Left colon (tissue), 2 donors: ENCODE measurements at places on chromosomes 12 and 14. TPM values are rescaled to one million over a fixed set of nuclear protein-coding genes. Genes with fewer than 3 reads are reported as not detected.

SLC8A3 gene
- total RNA-seq: 0.46 TPM

TROAP gene
- 4.9 TPM for total RNA-seq

CLEC1B gene
- not detected for total RNA-seq

- no peak for DNase-seq
Observed at GRCh38 chr12:23560611-23561010, 388.9 kb downstream of the SOX5 start.

- DNase-seq: no peak
Observed at GRCh38 chr14:34920339-34920738, 45.2 kb upstream of the BAZ1A start.

GRCh38 chr14:70832561-70833305 is 23.4 kb upstream of the MAP3K9 start:
- no peak for DNase-seq

DNA sequence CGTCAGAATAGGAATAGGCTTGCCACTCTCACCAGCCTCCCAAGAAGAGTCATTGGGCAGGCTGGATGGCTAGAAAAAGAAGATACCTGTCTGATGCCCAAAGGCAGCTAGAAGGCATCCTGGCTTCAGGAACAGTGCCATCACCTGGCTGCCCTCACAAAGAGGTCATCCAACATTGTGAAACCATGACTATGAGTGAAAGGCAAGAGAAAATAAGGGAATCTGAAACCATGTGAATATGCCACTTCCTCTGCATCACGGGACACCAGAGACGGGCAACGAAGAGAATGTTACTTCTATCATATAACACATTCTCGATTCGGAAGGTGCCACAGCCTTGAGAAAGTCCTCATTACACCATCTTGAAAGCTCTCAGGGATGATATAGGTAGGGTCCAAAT is 182.0 kb downstream of the DAD1 start:
- DNase-seq: no peak

DNA sequence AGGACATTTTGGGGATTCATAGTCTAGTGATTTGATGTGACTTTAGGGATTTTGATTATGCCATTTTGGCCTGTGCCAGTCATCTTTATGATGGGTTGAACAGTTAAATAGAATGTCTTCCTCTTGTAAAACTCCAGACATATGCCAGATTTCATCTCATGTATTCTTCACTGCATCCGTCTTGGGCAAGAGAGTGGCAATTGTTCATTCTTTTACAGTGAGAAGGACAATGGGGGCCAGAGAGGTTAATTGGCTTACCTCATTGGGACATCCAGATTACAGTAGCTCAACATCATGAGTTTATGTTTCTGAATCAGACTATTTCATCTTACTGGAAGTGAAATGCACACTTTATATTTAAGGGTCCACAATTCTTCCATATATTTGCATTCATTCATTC is 108.2 kb upstream of the SLC38A2 start:
- no peak for DNase-seq
